ENCODE measurements at places on chromosomes 4 and X.

DNA sequence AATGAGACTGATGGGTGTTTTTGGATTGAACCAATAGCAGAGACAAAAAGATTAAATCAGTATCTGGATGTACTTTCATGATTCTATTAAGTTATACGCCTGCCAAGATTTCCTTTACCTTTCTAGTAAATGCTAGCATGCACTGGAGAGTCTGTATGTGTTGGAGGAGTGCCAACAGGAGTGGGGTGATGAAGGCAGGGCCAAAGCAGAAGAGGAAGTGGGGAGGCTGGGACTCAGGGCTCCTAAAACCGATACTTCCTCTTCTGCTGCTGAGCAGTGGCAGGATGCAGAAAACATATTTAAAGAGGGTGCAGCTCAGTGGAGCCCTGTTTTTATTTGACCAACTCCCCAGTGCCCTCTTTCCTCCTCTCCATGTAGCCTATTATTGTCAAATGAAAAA is 5.6 kb downstream of the CYSLTR1 start:
- DNase-seq = no peak

DNA sequence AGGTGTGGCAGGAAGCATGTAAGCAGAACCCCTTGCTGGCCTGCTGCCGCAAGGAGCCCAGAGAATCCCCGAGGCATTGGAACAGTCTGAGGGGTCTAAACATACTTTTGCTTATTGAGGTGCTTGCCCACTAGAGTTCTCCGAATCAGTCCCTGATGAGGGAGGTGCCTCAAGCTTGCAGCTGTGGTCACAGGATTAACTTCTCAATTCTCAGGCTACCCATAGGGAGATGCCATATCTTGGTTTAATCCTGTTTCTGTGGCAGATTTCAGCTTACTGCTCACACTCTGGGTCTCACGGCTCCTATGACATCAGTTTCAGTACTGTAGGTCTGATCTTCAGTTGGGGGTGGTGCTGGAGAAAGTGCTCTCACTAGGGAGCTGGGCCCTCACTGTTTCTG is 39.9 kb downstream of the CCNG2 start:
- no peak for DNase-seq

GRCh38 chrX:103441878-103442535 is 65.7 kb downstream of the BEX3 start:
- DNase-seq = no peak

DNA sequence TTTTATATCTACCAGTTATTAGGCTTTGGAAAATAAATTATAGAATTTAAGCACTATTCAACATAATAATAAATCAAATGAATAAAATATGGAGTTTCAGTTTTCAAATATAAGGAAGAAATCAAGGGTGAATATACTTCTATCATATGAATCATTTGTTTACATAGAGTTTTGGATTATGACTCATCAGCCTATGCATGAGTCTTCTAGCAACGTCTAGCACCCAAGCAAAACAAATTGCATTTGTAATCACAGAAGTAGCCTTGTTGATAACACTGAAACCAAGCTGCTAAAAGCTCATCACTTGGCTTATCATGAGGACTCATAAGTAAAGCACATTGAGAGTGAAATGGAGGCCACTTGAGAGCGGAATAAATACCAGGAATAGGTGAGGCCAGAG is 434.6 kb downstream of the PCDH11X start:
- no peak for DNase-seq

DNA sequence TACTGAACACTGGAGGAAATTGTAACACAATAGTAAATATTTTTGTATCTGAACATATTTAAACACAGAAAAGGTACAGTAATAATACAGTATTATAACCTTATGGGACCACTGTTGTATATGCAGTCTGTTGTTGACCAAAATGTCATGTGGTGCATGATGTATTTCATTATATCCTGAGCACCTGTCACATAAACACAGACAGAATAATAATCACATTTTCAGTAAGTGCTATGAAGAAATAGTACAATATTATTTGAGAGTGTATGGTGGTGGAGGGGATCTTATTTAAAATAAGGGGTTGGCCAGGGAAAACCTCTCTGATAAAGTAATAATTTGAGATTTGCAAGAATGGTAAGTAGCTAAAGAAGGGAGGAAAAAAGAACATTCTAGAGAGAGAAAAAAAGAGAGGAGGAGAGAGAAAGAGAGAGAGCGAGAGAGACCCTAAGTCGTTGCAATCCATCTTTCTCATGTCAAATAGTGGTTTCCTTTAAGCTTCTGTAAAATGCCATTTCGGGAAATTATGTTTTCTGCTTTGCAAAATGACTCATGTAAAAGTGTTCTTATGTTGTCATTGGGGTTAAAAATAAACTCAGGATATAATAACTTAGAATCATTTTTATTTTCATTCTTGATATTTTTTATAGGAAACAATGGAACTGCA is 19.3 kb upstream of the CLNK start:
- DNase-seq = no peak

GRCh38 chrX:46447384-46447783 is 97.8 kb downstream of the ZNF674 start:
- peak; percentile 10 for DNase-seq

DNA sequence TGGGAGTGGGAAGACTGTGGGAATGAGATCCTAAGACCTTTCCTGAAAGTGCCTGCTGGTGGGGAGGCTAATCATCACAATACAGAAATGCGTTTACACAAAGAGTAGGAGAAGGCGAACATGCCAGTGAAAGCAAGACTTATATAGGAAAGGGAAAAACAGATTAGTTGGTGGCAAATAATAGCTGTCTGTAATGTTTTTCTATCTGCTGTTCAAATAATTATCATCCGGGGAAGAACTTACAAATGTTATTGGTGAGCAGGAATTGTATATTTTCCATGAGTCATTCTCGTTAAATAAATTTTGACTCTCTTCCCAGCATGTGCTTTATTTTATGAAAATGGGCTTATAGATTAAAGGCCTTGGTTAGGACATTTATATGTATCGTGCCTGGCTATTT is 196.5 kb downstream of the ARHGAP10 start:
- no peak for DNase-seq

- peak; percentile 7 for DNase-seq
Observed at GRCh38 chrX:14927401-14927800, 54.2 kb downstream of the MOSPD2 start.
